Muscle of back (tissue), 13 donors: ENCODE measurements at places on chromosomes 2 and 18. TPM values are rescaled to one million over a fixed set of nuclear protein-coding genes. Genes with fewer than 3 reads are reported as not detected.

DNA sequence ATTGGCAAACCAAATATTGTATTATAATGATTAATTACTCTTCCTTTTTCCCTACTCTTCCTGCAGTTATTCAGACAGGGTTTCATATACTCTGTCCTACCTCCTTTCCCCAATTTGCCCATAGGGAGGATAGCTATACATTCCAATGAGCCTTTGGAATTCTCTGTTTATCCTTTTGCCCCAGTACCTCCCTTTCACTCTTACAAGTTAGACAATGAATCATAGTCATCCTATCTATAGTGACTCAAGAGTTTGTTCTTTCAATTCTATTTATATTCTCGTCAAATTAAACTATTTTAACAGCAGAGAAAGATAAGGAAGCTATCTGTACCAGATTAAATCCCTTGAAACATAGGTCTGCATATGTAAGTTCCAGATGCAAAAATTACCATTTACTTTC is 437.5 kb downstream of the NR4A2 start:
- no peak for DNase-seq

- DNase-seq, result no peak
These were observed 42.8 kb upstream of the LAPTM4A start for GRCh38 chr2:20094142-20094755.

DNA sequence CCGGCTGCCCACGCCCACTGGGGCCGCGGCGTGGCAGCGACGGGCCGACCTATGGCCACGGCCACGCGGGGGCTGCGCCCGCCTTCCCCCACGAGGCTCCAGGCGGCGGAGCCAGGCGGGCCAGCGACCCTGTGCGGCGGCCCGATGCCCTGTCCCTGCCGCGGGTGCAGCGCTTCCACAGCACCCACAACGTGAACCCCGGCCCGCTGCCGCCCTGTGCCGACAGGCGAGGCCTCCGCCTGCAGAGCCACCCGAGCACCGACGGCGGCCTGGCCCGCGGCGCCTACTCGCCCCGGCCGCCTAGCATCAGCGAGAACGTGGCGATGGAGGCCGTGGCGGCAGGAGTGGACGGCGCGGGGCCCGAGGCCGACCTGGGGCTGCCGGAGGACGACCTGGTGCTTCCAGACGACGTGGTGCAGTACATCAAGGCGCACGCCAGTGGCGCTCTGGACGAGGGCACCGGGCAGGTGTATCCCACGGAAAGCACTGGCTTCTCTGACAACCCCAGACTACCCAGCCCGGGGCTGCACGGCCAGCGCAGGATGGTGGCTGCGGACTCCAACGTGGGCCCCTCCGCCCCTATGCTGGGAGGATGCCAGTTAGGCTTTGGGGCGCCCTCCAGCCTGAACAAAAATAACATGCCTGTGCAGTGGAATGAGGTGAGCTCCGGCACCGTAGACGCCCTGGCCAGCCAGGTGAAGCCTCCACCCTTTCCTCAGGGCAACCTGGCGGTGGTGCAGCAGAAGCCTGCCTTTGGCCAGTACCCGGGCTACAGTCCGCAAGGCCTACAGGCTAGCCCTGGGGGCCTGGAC is 253.2 kb downstream of the GLI2 start:
- no peak for DNase-seq

GRCh38 chr2:211376410-211376809 is 820.0 kb downstream of the CPS1 start:
- no peak for DNase-seq

- no peak for DNase-seq
These were observed 438.3 kb downstream of the SPAG16 start for GRCh38 chr2:213722565-213722964.

GRCh38 chr2:195561116-195561921 is 95.7 kb upstream of the SLC39A10 start:
- DNase-seq, result no peak

DNA sequence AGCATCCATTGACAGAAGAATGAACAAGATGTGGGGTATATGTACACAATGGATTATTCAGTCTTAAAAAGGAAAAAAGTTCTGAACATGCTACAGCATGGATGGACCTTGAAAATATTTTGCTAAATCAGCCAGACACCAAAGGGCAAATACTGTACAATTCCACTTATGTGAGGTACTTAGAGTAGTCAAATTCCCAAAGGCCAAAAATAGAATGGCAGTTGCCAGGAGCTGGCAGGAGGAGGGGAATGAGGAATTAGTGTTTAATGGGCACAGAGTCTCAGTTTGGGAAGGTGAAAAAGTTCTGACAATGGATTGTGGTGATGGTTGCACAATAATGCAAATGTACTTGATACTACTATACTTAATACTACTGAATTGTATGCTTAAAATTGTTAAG is 193.2 kb downstream of the MBD2 start:
- no peak for DNase-seq

- no peak for DNase-seq
These were observed 64.7 kb downstream of the SEPTIN10 start for GRCh38 chr2:109549016-109549590.

- DNase-seq, result no peak
These were observed 16.9 kb downstream of the INPP4A start for GRCh38 chr2:98461498-98462049.

GRCh38 chr2:98901702-98902101 is 34.3 kb downstream of the CRACDL start:
- DNase-seq, result no peak

DNA sequence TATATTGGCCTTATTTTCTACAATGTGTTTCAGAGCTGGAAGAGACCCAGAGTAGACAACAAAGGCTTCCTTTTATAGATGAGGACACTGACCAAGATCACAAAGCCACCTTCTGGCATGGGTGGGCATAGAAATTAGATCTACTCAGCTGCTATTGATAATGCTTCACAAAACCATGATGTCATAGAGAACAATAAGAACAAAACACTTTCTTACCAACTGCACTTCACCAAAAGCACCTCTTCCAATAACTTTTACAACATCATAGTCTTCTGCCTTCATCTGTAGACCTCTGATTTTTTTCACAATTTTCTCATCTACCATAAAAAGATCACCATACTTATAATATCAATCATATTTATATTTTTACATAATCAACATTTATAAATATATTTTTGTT is 58.1 kb downstream of the ROCK2 start:
- DNase-seq, result no peak

GRCh38 chr18:51921862-51922261 is 418.1 kb upstream of the DCC start:
- no peak for DNase-seq

- DNase-seq, result no peak
These were observed 74.1 kb downstream of the VAPA start for GRCh38 chr18:9987931-9988330.

DNA sequence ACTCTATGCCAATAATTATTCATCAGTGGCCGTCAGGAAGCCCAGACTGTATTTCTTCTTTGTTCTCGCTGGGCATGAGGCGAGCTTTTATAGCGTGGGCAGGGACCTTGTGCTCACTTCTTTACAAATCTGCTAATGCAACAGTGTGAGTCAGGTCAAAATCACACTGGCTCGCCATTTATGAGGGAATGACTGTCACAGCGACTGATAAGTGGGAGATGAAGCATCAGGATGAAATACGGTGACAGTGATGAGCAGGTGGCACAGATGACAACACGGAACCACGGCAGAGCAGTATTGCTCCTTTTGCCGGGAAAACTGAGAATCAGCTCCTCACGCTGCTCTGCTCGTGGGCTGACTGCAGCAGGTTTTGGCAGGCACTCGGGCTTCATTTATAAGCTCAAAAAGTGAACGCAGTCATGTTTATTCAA is 20.5 kb downstream of the TYMS start:
- DNase-seq, result no peak

DNA sequence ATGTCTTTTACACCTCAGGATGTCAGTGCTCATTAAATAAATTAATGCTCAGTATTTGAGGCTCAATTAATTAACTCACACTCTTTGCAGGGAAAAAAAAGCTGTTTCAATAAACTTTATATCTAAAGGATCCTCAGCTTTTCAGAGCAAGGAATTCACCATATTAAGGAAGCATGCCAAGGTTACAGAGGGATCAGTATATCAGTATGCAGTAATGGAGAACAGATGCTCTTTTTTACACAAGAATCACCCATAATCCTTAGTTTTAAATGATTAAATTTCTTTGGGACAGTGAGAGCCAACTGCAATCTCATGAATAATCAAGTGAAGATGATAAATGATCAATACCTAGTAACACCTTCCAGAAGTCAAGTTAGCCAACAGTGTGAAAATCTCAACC is 14.9 kb upstream of the LCT start:
- no peak for DNase-seq

DNA sequence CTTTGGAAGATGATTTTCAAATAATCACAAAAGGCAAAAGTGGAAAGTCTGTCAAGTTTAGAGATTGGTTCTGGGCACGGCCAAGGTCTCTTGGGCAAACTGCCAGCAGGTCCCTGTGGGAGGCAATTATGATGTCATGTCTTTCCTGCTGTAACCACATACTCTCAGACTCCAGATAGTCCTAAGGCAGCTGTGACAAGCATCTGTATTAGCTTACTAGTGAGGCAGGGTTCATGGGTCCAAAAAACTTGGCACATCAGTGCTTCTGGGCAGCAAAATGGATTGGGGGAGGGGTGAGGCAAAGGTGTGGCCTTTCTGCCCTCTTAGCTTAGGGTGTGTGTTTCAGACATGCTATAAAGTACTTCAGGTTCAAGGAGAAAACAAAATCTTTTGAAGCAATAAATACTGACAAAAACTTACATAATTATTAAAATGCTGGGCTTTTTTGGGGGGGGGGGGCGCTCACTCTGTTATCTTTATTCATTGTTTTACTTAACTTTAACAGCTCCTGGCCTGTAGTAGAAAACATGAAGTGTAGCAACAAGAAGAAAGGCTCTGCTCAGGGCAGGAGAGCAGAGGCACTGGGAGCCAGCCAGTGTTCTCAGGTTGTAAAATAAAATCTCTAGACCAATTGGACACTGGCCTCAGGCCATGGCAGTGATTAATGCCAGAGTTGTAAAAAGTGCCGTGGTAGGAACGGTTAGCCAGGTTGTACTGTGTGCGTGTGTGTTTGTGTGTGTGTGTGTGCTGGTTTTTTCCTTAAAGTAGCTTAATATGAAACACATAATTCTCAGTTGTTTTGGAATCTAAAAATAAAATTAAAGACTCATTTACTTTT is 14.3 kb upstream of the TANC1 start:
- peak; percentile 91 for DNase-seq

DNA sequence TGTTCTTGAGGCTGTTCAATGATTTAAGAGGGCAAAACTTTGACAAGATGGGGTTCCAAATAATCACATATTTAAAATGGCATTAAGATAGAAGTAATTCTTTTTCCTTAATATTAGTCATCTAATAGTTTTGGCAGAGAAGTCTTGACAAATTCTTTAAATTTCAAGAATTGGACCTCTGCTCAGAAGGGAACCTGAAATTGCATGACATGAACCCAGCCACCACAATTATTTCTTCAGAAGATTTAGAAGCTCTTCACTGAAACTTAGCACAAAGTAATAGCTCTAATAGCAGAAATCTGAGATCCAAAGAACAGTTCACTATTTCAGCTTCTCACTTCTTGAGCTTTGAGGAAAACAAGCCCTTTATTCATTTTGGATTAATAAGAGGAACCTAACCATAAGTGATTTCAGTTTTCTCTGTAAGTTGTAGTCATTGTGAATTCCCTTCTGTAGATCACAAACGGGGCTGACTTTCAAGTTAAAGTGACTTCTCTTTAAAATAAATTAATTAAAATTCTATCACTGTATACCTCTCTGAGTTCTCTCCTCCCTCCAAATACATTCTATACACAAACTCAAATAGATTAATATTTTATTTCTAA is 100.6 kb upstream of the ITGA4 start:
- DNase-seq, result no peak

DNA sequence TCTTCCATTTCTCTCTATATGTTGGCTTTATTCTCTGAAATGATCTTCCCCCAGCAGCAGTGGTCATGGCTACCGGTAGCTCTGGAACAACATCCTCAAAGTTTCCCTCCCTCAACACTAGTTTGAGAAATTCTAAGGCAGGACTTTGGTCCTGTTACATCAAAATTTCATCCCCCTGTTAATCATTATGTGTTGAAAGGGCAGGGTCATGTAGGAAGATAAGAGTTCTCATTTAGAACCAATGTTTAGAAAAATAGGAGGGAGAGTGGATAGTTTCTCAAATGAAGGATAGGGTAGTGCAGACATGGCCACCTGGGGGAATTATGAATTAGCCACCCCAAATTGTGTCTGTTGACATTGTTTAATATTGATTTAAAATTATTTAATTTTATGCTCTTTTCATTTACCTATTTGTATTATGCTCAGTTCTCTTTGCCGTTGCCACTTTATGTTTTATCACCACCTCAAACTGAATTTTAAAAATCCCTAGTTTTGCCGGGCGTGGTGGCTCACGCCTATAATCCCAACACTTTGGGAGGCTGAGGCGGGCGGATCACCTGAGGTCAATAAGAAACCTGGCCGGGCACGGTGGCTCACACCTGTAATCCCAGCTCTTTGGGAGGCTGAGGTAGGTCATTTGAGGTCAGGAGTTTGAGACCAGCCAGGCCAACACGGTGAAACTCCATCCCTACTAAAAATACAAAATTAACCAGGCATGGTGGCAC is 22.3 kb downstream of the EML4 start:
- no peak for DNase-seq

CTAGE1 gene
- polyA plus RNA-seq, result not detected

EGR4 gene
- 0.07 TPM for polyA plus RNA-seq

EIF2B4 gene
- polyA plus RNA-seq, result 27.4 TPM

DNER gene
- polyA plus RNA-seq, result 4.7 TPM
